ENCODE measurements at places on chromosomes 6 and 20.

DNA sequence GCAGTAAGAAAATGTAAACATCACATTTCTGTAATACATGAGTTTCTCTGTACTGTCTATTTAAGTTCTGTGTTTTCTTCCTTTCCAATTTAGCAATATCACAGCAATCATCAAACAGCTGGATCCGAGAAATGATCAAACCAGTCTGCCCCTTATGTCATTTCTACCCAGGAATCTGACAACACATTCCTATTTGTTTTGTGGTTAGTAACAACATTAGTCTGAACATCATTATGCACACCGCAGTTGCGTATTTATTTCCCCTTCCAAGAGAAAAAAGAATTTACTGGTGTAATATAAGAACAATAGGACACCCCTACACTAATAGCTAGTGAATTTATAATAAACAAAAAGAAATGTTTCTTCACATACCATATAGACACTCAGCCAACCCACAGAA is 179.5 kb downstream of the BTBD9 start:
- DNase-seq: no peak

DNA sequence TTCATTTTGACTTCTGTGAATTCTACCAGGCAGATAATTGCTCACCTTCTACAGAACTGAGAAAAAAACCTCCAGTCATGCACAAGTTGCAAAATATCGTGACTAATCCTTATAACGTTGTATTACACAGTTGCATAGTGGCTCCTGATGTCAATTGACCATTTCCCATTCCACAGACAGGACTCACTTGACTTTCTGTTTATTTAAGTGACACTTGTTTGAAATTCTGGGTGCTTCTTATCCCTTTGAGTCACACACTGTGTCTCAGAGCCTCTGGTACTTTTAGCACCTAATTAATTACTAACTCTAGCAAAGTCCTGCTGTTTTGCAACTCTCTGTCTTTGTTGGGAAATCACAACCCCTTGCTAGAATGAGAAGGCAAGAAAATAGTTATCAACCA is 16.2 kb upstream of the RSPO3 start:
- DNase-seq: no peak

- DNase-seq: peak; percentile 72
Observed at GRCh38 chr6:28988536-28989311, 16.4 kb downstream of the ZNF311 start.

DNA sequence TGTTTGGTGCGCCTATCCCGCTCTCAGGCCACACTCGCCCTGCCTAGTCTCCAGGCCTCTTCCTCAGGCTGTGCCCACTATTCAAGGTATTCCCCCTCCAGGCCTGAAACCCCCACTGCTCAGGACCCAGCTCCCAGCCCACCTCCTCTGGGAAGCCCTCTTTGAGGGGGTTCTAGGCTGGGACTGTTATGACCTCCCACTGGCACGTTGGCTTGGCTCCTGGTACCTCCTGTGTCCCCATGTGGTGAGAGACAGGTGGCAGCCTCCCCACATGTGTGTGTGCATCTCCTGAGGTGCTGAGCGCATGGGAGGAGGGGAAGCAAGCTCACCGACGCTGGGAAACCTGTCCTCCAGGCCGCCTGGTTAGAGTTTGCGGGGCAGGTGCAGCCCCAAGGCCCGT is 82.5 kb downstream of the EDN3 start:
- DNase-seq: no peak

GRCh38 chr6:110900028-110900598 is 25.5 kb downstream of the AMD1 start:
- DNase-seq: no peak

DNA sequence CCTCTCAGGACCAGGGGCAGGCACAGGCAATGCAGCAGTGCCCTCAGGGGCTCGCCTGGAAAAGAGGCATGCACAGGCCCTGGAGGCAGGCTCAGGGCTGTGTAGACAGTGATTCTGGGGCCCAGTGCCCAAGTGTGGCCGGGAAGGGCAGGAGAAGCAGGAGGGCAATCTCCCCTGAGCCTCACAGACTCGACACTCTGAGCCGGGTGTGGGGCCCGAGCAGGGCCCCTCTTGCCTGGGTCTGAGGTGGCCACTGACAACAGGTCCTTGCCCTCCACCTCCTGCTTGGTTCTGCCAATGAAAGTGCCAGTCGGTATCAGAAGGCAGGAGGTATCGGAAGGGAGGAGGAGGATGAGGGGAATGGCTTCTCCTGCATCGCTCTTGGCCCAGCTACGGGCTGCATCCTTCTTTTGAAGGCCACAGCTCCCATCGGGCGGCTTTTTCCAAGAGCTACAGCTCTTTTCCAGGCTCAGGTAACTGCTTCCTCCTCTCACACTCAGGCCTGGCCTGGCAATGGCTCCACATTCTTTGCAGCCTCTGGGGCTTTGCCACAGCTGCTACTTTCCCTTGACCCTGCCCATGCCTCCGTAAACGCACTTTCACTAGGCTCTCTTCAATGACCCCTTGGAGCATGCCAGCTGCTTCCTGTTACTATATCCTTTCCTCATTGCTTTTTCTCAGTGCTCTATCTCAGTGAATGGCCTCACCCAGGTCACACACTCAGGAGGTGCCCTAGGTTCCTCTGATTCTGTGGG is 24.5 kb downstream of the GABRR2 start:
- DNase-seq: no peak

DNA sequence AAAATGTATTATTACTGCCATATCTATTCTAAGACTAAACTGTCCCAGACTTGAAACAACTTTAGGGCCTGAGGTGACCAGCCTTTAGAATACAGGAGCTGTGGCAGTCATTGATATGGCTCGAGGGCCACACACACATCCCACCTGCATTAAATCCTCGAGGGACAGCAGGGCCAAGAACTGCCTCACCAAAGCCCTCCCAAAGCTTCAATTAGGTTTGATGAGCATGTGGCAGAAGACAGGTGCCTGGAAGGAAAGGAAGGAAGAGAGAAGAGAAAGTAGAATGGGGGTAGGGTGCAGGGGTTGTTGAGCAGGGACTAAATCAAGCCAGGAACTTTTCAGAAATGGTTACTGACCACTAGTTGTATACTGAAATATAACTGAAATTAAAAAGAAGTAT is 115.0 kb downstream of the PDSS2 start:
- no peak for DNase-seq

- DNase-seq: no peak
Observed at GRCh38 chr6:30837870-30838269, 46.4 kb upstream of the DDR1 start.

DNA sequence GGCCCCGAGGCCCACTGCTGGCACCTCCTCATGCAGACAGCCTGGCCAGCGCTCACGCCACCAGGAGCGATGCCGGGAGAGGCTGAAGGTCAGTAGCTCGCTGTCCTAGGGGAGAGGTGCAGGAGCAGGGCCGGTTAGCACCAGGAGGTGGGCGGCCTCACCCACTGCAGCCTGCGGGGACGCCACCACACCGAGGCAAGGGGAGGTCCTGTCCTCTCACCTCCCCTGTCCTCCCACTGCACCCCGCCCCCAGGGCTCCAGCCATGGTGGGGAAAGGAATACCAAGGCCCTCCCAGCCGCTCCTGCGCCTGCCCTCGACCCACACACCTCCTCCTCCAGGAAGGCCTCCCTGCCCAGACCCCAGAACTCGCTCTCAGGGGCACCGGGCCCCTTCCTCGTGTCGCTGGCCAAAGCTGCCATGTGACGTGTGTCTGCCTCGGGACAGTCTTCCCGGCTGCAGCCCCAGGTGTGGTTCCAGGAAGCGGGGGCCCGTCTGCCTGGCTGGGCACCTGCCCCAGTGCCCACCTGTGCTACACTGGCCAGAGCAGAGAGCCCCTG is 6.5 kb downstream of the NKAIN4 start:
- DNase-seq: no peak

DNA sequence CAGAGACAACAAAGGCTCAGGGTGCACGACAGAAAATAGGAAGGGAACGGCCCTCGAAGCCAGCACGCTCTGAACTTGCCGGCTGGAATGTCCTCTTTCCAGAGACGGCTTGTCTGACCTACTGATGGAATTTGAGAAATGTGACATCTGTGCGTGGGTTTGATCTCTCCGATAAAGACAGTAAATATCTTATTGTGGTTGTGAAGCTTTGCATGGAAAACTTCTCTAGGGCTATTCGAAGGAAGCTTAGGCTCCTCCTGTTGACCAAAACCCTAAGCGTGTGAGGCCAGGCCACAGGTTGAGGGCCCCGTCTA is 247.3 kb downstream of the ZNF217 start:
- DNase-seq: no peak

GRCh38 chr6:3809515-3809891 is 39.7 kb upstream of the FAM50B start:
- DNase-seq: no peak

DNA sequence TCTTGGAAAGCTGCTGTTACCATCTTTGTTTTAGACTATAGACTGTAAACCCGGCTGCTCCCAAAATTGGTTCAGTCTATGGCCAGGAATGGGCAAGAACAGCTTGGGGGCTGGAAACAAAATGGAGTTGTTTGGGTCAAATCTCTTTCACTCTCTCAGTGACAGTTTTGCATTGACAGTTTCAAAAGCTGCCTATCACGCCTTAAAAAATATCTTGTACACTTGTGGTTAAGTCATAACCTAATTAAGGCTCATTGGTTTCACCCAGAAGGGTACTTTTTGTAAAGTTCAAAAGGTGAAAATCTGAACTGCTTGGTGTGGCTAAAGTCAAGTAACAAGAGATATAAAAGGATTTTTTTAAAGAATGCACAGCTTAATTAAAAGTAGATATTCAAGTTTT is 76.1 kb upstream of the PRL start:
- DNase-seq: no peak

DNA sequence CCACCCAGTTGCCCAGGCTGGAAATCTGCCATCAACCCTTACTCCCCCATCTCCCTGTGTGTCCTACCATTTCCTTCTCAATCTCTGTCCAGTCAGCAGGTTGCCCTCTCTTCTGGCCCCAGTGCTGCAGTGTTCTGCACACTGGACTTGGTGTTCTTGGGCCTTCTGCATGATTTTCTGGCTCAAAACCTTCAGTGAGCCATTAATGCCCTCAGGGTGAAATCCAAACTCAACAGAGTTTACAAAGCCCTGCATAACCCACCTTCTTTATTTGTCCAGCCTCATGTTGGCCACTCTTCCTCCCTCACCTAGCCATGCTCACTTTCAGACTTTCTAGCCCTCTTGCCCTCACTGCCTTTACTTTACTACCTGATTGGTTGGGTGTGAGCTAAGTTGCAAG is 5.0 kb upstream of the GSTA3 start:
- no peak for DNase-seq

DNA sequence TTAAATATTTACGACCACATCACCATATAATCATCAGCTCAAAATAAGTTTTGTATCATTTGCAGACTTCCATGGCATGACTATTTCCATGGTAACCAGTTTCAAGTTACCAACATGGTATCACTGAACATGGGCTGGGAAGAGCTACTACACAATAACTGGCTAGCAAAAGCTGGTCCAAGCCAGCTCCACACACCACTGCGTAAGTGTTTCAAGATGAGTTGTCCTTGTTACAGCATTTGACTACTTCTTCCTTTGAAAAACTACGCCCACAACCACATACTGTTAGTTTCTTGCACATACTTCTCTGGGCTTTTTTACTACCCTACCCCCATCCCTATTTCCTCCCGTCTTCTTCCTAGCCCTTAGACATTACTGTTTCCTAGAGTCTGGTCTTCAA is 8.5 kb downstream of the CD164 start:
- peak; percentile 62 for DNase-seq

DNA sequence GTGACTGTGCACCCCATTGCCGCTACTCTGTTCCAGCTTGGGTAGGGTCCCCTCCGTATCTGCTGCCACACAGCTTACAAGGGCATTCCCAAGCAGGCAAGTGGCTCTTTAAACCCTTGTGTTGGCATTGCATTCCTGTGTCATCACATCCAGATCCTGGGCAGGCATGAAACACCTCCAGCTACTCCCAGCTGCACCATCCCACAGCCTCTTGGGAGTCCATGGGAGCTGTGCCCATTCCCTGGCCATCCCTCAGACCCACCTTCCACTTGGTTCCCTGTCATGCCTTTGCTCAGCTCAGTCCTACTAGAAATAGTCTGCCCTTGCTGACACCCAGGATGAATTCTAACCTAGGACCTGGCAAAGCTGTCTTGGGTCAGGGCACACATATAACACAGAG is 87.7 kb downstream of the PSMG4 start:
- no peak for DNase-seq

DNA sequence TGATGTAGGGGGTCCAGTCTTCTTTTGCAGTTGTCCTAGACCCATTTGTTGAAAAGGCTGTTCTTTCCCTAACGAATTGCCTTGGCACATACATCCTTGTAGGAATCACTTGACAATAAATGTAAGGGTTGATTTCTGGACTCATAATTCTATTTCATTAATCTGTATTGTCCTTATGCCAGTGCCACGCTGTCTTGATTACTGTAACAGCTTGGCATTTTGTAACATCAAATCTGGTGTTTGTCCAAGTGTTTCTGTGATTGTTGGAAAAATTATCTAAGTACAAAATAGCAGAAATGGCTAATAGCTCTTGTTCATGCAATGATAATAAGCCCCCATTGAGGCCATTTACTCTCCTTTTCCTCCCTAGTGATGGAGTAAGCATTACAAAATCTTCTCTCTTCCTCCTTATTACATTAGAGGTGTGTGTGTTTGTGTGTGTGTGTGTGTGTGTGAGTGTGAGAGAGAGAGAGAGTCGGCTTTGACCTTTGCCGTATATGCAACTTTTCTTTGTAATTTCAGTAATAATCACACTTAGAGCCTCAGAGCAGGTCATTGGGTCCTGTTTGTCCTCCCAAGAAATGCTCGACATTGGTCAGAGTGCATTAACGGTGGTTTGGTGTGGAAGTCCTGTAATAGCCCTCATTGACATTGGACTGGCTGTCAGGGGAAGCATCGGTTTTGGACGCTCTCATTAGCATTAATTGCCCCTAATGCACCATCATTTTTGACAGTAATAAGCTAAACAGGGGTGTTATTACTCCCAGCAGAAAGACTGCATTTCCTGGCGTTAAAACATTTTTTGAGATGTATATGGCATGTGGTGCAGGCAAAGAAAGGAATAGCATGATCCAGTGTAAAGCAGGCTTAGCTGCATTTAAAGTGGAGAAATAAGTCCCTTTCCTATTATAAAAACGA is 40.7 kb upstream of the MROH8 start:
- no peak for DNase-seq

DNA sequence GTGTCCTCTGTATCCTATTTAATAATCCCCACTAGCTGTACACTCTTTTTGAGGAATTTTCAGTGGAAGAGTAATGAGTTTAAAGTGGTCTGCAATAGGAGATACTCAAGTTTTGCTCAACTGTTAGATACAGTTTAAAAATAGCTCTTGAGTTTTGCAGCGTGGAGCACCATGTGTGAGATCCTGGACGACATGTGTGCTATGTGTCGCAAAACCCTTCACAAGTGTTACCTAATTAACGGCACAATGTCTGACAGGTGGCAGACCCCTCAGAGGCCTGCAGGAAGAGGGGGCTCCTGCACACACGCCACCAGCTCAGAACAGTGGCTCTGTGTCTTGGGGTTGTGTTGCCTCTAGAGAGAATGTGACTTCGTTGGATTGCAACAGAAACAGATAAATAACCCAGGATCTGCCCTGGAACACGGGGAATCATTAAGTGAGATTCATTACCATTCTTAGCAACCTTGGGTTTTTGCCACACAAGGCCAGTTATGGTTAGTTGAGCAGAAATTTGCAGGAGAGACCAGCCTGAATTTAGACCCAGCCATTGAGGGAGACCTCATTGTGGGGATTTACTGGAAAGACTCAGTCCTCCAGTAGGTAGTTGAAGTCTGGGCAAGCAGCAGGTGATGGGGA is 73.8 kb downstream of the SASH1 start:
- DNase-seq: no peak

Measured in stimulated activated CD4-positive, alpha-beta T cell treated with anti-CD3 and anti-CD28 coated beads, Interleukin-4, amount 100 ng/mL, for 24 hours (primary cell).